LHCN-M2 (cell line): ENCODE measurements at places on chromosomes 7 and 10.
A peak's percentile ranks its signal among the peaks of the same experiment; 100 is the strongest.

GRCh38 chr10:101716891-101717659 is 22.1 kb upstream of the FBXW4 start:
- DNase-seq = no peak

GRCh38 chr7:27703181-27703580 is 36.8 kb upstream of the TAX1BP1 start:
- DNase-seq = no peak

DNA sequence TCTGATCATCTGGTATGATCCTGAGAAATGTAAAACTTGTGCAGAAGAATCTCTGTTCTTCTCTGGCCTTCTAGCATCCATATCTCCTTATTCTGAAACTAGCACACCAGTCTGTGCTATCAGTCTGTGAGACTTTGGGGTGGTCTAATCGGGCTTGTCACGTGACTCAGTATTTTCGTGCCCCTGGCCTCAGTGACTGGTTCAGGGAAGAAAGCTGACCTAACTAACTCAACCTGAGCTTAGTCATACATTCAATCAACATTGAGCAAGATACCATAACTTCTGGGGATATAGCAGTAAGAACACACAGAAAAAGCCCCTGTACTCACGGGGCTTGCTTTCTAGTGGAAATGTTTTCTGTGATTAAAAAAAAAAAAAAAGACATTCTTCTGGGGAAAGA is 109.3 kb downstream of the DKK1 start:
- DNase-seq = no peak

GRCh38 chr7:156002362-156003066 is 190.3 kb upstream of the SHH start:
- no peak for DNase-seq

GRCh38 chr7:67671006-67671548 is 674.4 kb downstream of the TYW1 start:
- DNase-seq = no peak

GRCh38 chr10:126950401-126951105 is 45.3 kb downstream of the DOCK1 start:
- no peak for DNase-seq

- no peak for DNase-seq
These were observed 381.5 kb downstream of the NEBL start for GRCh38 chr10:20515654-20516053.

DNA sequence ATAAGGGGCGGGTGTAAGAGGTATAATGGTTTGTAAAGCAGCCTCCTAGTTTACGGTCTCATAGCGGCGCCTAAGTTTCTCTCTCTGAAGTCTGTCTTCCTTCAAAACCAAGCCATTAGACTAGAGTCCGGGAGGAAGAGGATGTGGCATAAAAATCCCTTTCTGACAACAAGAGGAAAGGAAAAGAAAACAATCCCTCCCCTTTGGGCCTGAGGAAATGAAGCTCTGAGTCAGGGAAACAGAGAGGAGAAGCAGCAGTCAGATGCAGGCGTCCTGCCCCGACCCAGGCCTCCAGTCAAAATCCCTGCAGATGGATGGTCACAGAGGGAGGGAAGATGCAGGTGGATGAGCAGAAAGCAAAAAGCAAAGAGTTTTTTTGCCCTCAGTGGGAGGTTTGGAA is 23.7 kb downstream of the PARP12 start:
- peak; percentile 42 for DNase-seq

- no peak for DNase-seq
These were observed 81.9 kb upstream of the RAB11FIP2 start for GRCh38 chr10:118128675-118129074.

- no peak for DNase-seq
These were observed 6.5 kb upstream of the PODXL start for GRCh38 chr7:131562941-131563340.

DNA sequence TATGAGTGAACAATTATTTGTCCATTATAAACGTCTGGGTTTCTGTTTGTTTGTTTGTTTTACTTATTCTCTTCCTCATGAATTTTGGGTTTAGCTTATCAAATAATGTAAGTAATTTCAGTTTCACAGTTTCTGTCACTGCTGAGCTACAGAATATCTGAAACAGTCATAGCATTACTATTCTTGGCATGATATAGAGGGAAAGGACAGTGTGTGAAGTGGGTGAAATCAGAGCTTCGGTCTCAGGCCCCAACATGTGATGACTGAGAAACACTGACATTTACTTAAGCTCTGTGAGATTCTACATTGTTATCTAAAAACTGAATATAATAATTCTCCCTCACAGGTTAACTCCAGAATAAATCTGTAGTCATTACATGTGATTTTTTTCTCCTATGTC is 8.8 kb upstream of the OR6V1 start:
- DNase-seq = peak; percentile 75

DNA sequence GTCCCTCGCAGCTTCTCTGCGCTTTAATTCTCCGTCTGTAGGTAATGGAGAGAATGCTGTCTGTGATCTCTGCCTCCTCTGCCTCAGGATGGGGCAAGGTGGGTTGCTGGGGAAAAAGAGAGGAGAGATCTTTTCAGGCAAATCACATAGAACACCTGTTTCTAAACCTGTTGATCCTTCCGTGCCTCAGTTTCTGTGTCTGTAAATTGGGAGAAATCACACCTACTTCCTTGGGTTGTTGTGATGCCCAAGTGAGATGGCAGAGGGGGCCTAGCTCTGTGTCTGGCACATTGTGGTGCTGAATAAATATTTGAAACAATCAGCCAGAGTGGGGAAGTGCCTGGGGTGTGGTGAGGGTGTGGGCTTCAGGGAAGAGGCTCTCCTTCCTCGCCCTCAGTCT is 28.8 kb downstream of the KAZALD1 start:
- no peak for DNase-seq

- DNase-seq = peak; percentile 92
These were observed 149.6 kb downstream of the BICC1 start for GRCh38 chr10:58662314-58662713.

DNA sequence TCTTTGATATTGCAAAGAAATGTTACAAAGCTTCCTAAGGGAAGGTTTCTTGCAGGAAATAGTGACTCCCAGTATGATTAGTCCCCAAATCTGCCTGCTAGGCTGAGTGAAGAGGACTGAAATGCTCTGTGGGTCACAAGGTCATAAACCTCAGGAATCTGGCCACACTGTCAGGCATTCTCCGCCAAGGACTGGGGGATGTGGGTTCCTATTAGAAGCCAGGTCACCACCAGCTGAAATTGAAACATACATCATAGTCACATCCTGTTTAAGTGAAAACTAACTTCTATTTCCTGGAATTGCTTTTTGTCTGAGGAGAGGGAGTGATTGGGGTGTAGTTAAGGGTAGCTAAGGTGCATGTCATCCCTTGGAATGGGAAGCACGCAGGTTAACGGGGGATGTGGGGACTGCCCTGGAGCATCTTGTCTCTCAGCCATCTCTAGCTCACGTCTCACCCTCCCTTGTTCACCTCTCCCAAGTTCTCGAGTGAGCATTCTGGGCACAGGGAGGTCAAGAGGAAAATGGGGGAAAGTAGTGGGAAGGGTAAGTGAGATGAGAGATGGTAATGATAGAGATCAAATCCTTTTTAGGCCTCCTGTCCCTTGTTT is 12.0 kb upstream of the GSAP start:
- DNase-seq = peak; percentile 99

DNA sequence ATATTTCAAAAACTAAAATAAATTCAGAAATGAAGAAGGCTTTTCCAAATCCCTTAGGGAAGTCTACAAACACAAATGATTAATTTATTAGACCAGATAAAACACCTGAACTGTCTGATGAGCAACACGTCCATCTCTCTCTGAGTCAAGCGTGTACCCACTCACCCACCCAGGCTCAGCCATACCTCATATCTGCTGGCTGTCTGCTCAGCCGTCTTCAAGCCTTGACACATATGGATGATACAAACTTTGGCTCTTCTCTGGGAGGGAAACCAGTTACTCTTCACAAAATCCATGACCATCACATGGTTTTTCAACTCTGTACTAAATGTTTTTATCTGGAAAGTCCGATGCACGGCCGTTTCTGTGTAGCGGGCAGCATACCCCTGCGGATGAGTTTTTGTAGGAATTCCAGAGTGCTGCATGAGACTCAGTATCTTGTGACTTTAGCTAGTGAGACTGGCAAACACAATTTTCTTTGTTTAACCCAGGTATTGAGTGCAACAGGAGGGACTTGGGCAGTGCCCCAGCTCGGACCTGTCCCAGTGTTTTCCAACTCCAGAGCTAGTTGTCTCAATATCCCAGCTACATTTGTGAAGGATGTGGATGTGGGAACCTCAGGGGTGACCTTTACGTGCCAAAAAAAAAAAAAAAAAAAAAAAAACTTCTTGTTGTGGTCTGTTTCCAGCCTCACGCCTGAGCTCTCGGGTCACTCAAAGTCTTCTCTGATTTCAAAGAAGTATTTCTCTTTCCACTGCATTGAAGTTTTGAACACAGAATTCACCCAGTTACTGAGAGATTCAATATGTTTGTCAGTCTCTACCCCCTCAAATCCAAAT is at the start of gene C10orf90:
Gene C10orf90 (minus strand): TSS at position 638 of the 839 bp plus-strand sequence. CDS start 213 bp downstream, at position 425.
- no peak for DNase-seq

- no peak for DNase-seq
These were observed 22.3 kb upstream of the C10orf95 start for GRCh38 chr10:102473445-102474331.

- DNase-seq = no peak
These were observed 45.3 kb upstream of the SP8 start for GRCh38 chr7:20831956-20832355.

- DNase-seq = no peak
These were observed 10.1 kb upstream of the GATA3 start for GRCh38 chr10:8044331-8044907.

- no peak for DNase-seq
These were observed 43.7 kb downstream of the MKLN1 start for GRCh38 chr7:131371411-131371810.

DNA sequence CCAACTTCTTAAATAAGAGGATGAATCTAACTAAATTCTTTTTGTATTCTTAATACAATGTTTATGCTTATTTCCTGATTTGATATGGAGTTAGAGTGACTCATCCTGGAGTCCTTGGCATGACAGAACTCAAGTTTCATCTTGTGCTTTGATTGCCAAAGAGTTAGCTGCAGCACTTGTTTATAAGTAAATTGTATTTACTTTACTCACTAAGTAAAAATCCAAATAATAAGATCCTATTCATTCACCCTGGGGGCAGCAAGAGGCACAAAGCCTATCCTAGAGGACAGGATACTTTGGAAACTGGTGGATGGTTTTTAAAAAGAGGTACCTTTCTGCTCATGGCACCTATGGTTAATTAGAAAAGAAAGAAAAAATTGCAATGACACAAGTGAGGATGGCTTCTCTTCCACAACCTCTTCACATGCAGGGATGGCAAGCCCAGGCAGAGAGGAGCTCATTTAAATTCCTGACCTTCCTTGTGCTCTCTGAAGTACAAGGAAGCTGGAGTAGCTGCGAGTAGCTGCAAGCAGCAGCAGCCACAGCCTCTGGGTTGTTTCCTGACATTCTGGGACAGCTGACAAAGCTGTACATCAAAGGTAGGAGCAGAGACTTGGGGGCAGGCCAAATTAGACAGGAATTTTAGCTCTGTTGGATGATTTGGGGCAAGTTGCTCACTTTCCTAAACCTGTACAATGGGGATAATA is 28.5 kb upstream of the CROT start:
- peak; percentile 87 for DNase-seq

- peak; percentile 71 for DNase-seq
These were observed 42.5 kb downstream of the PPP1R3C start for GRCh38 chr10:91590142-91590903.

GRCh38 chr10:60420991-60421894 is 31.6 kb upstream of the ANK3 start:
- no peak for DNase-seq

GRCh38 chr10:96643920-96644319 is 57.1 kb upstream of the TM9SF3 start:
- no peak for DNase-seq

DNA sequence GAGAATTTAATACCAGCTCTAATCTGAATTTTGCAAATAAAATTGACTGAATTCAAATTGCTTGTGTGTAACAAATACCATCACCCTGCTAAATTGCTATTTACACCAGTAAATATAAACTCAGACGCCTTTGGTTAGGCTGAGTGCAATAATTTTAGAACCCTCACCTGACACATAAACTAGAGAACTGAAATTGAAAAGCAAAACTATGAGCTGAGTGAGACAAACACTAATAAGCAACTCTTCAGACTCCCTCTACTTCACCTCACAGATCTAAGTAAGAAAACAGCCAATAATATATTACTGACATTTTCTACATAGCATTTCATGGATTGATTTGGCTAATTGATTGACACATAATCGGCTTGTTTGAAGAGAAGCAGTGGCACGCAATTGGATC is 621.2 kb downstream of the REEP3 start:
- DNase-seq = no peak

DNA sequence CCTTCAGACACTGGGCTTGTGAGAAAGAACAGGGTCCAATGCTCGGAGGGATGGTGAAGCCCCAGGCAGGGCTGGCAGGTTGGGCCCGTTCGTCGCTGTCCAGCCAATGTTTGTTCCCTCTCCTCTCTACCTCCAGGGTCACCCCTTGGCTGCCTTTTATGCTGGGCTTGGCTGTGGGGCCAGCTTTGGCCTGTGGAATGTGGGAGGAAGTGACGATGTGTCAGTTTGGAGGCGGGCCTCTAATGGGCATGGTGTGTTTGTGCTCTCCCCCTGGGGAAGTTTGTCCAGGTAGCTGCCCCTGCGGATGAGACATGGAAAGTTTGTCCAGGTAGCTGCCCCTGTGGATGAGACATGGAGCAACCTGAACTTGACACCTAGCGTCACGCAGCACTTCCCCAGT is 236.7 kb downstream of the GLRX3 start:
- no peak for DNase-seq

DNA sequence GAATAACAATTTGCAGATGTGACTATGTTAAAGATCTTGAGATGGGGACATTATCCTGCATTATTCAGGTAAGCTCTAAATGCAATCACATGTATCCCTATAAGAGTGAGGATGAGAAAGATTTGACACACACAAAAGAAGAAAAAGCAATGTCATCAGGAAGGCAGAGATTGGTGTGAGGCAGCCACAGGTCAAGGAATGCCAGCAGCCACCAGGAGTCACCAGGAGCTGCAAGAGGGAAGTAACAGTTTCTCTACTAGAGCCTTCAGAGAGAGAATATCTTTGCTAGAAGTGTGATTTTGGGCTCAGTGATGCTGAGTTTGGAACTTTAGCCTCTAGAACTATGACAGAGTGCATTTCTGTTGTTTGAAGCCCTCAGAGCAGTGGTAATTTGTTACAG is 700.3 kb upstream of the SEMA3D start:
- DNase-seq = no peak
